ENCODE measurements at places on chromosomes 7 and 10. TPM values are rescaled to one million over a fixed set of nuclear protein-coding genes. Genes with fewer than 3 reads are reported as not detected.
A peak's percentile ranks its signal among the peaks of the same experiment; 100 is the strongest.

- H3K27ac ChIP-seq = no peak overlapping the region
- no peak overlapping the region for H3K4me3 ChIP-seq
- H3K4me1 ChIP-seq = no peaks in the 10 kb centered on the region
- H3K27me3 ChIP-seq = no peaks in the 10 kb centered on the region
- H3K36me3 ChIP-seq = no peaks in the 10 kb centered on the region
These were observed 264.4 kb downstream of the SKAP2 start for GRCh38 chr7:26599982-26600381.

GRCh38 chr10:27637601-27638000, 108.0 kb downstream of the MKX start:
- H3K4me1 ChIP-seq = no peaks in the 10 kb centered on the region
- H3K27me3 ChIP-seq = no peaks in the 10 kb centered on the region
- no peak overlapping the region for H3K27ac ChIP-seq
- H3K4me3 ChIP-seq = no peak overlapping the region

DNA sequence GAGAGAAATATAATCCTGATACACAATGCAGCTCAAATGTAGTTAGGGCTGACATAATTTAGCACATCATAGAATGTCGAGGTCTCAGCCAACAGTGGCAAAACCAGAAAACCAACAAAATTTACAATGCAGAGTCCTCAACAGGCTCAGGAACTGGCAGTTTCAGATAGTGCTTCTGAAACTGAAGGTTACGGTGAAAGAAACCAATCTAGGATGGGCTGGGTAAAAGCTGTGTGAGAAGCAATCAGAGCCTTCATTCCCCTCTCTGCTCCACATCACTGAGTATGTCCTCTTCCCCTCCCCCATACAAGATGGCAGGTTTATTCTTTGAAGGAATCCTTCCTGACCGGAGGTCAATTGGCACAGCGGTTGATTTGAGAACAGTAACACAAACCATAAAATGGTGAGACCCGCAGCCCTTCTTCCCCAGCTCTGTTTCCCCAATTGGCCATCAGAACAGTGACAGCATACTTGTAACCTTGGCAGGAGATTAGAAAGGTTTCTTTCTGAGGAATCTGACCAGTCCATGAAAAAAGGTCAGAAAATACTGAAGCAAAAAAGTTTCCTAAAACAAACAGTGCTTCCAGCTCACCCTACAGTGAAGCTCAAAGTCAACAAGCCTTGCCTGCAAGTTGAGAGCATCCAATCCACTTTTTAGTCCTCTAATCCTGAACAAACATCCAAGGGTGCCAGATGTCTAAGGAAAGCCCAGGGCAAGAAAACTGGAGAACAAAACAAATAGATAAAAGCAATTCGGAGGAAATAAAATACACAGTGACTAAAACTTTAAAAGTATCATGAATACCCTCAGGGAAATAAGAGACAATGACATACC, 53.9 kb upstream of the IL6 start:
- H3K36me3 ChIP-seq = no peaks in the 10 kb centered on the region
- H3K4me3 ChIP-seq = no peak overlapping the region
- DNase-seq = no peak
- no peak overlapping the region for H3K27ac ChIP-seq

DNA sequence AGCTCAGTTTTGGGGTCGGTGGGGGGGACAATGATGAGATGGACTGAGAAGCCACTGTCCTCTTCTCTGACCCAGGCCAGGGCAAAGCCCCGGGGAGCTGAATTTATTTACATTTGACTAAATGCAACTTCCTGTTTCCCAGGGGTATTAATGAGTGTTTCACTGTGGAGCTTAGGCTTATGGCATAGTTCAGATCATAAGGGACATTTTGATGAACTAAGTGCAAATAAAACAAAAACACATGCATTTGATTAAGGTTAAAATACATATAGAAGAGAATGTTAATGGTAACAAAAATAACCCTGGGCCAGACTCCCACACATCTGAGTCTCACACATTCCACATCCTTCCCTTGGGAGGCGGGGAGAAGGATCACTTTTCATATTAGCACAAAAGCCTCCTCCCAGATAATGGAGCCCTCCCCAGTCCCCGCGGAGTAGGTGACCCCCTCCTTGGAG, 320.6 kb downstream of the FRMD4A start:
- no peaks in the 10 kb centered on the region for H3K27me3 ChIP-seq
- peak overlapping the region; percentile 53 for H3K27ac ChIP-seq
- H3K4me1 ChIP-seq = peaks cover 32% of the 10 kb centered on the region
- no peaks in the 10 kb centered on the region for H3K36me3 ChIP-seq

DNA sequence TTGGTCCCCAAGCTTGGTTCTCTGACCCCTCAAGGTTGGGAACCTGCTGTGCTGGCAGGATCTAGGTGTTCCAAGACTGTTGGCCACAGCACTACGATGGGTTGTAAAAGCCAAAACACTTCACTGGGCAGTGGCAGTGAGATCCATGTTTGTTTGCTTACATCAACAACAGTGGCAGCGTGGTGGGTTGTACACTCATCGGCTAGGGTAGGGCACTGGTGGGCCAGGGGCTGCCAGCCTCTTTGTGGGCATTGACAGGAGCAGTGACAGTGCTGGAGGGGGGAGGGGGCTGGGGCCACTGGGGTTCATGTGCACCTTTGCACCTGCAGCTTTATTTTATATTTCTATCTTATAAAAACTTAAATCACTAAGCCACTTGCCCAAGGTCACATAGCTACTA, 126.7 kb upstream of the ZWINT start:
- H3K27me3 ChIP-seq = no peaks in the 10 kb centered on the region
- H3K36me3 ChIP-seq = no peaks in the 10 kb centered on the region
- H3K27ac ChIP-seq = no peak overlapping the region
- DNase-seq = no peak
- H3K4me3 ChIP-seq = no peak overlapping the region

DNA sequence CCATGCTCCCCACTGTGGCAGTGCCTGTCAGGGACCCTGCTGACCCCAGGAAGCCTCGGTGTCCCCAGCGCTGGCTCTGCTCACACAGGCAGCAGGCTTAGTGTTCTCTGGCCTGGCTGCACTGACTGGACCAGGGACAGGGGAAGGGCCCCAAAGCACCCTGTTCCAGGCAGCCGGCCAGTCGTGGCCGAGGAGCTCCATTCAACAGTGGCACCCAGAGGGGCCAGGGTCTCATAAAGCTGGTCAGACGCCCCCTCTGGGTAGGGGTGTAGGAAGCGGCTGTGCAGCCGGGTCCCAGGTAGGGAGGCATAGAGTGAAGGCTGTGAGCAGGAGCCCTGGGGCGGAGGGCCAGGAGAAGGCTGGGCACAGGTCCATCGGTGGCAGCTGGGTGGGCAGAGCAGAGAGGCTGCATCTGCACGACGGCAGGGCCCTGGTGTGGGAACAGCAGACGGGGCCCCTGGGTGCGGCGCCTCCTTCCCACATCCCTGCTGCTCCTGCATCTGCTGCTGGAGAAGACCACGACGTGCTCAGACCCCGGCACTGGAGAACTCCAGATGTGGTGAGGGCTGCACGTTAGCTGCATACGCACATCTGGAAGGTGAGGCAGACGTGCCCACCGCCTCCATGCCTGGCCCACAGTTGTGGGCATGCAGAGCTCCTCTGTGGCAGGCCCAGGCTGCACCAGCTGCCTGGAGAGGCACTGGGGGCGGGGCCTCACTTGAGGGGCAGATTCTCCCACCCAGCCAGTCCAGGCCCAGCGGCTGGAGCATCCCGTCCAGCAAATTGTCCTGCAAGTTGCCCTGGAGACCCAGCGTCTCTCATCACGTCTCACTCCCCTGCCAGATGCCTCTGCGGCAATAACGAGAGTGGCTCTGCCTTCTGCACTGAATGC, 25.1 kb downstream of the MNX1 start:
- H3K4me3 ChIP-seq = no peak overlapping the region
- H3K27me3 ChIP-seq = no peaks in the 10 kb centered on the region
- DNase-seq = no peak
- no peak overlapping the region for H3K27ac ChIP-seq
- no peaks in the 10 kb centered on the region for H3K36me3 ChIP-seq

DNA sequence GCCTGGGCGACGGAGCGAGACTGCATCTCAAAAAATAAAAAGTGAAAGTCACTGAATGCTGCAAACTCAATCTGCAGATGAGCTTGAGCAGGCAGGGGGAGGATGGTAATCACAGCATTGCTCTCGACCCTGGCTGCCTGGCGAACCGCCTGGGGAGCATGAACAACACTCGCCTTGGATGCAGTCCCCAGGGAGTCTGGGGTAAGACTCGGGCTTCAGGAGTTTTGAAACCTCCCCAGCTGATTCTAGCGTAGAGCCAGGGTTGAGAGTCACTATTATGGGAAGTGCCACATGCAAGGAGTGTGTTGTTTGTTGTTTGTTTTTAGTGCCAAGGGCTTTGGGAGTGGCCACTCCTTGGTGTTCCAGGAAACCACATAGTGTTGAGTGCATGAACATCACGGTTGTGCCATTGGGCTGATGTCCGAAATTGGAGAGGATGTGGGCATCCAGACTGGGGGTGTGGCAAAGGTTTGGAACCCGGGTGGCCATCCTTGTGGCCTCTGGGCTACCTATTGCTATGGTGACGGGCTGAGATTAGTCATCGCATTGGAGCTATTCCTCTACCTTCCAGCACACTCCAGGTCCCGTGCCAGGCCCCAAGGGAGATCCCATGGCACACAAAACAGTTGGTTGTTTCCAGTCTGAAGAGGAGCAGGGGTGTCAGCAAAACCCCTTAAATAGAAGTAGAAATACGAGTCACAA, 92.6 kb downstream of the RGS10 start:
- peaks cover 9% of the 10 kb centered on the region for H3K4me1 ChIP-seq
- no peak overlapping the region for H3K4me3 ChIP-seq
- peaks cover 26% of the 10 kb centered on the region for H3K36me3 ChIP-seq
- DNase-seq = no peak
- H3K27ac ChIP-seq = no peak overlapping the region

DNA sequence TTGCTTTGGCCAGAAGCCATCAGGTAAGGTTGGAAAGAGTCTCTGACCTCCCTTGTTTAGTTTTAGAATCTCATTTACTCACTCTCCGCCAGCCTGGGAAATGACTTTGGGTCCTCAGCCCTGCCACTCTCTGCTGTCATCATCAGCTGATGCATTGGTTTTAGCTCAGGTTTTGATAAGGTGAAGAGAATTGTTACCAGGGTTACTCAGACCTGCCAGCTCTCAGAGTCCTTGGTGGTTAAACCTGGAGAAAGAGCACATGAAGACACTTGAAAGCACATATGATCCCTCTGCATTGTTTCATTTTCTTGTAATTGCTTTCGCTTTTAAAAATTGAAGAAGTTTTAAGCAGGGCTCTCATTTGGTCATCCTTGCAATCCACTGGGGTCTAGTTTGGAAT, 4.0 kb upstream of the CROT start:
- no peak overlapping the region for H3K27ac ChIP-seq
- H3K36me3 ChIP-seq = peaks cover 32% of the 10 kb centered on the region

DNA sequence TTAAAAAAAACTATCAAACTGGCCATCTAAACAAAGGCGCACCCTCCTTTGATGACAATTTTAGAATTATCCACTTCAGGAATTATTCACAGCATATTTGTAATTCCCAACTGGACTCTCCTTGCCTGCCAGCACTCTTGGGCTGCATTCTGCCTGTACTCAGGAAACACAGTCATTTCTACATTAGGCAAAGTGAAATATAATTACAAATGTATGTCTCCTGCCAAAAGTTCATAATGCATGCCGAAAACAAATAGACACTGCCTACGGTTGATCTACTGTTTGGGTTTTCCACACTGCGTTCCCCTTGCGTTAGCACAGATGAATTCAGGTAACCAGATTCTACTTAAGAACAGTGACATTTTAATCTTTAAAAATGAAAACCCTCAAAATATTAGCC, 1.9 kb downstream of the HGF start:
- H3K27ac ChIP-seq = no peak overlapping the region
- H3K27me3 ChIP-seq = no peaks in the 10 kb centered on the region
- H3K4me1 ChIP-seq = no peaks in the 10 kb centered on the region
- DNase-seq = no peak

DNA sequence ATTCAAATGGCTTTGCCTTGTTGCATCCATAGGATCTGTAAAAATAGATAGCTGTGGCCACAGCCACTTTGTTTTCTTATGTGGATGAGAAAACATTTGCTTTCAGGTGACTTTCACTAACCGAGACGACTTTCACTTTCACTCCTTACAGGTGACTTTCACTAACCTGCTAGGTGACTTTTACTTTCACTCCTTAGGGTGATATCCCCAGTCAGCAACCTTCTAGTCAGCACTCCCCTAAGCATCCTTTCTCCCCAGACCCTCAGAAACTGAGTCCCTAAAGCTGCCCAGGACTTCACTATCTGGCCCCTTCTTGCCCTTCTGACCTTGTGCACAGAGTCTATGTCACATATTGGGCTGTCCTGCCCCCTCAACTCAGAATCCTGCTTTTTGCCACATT, 177.5 kb downstream of the RELN start:
- peak overlapping the region; percentile 6 for H3K4me3 ChIP-seq
- no peaks in the 10 kb centered on the region for H3K36me3 ChIP-seq
- no peak overlapping the region for H3K27ac ChIP-seq
- peaks cover 4% of the 10 kb centered on the region for H3K4me1 ChIP-seq

DNA sequence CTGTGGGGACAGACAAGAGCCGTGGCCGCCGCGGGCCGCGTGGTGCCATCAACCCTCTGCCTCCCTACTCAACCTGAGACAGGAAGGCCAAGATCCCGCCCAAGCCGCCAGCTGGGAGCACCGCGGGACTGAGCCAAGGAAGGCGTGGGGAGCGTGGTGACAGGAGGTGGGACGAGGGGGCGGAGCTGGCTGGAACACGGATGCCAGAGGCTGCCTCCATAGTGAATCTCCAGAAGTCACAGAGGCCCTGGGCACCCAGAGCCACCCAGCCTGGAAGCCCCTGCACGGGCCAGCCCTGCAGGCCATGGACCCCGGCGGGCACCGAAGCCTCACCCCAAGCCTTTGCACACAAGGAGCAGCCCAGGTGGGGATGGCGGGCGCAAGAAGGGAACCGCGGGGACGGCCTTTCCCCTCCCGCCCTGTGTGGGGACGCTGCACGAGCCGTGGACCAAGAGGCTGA, 18.1 kb upstream of the DPYSL4 start:
- peaks cover 3% of the 10 kb centered on the region for H3K4me1 ChIP-seq
- no peak for DNase-seq
- H3K27me3 ChIP-seq = no peaks in the 10 kb centered on the region
- no peaks in the 10 kb centered on the region for H3K36me3 ChIP-seq

DNA sequence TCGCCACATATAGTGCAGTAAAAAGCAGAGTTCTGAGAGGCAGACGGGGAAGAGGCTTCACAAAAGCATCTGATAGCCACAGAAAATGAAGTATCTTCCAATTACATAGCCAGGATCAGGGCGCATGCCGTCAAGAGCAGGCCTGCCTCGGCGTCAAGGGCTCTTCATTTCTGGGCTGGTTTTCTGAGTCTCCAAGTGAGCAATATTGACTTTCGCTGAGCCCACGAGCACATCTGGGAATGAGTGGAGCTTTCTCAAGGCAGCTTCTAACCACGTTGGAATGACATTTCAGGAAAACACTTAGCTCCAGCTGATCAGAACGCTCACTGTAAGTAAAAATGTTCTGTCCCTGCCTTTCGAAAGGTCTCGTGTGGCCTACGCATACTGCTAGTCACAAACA, 51.9 kb downstream of the CLRN3 start:
- H3K27me3 ChIP-seq = peaks cover 7% of the 10 kb centered on the region
- no peaks in the 10 kb centered on the region for H3K36me3 ChIP-seq
- no peaks in the 10 kb centered on the region for H3K4me1 ChIP-seq
- H3K4me3 ChIP-seq = no peak overlapping the region
- H3K27ac ChIP-seq = no peak overlapping the region
- DNase-seq = no peak

The RASA4B gene
- total RNA-seq = 40.7 TPM

The SOSTDC1 gene
- total RNA-seq = not detected

The TDRD1 gene
- not detected for total RNA-seq

The EN2 gene
- total RNA-seq = not detected

The EPO gene
- total RNA-seq = not detected
